ENCODE measurements at places on chromosomes 6 and 20.

- no peak for DNase-seq
Measured at GRCh38 chr6:158916617-158917016, 83.4 kb downstream of the RSPH3 start.

DNA sequence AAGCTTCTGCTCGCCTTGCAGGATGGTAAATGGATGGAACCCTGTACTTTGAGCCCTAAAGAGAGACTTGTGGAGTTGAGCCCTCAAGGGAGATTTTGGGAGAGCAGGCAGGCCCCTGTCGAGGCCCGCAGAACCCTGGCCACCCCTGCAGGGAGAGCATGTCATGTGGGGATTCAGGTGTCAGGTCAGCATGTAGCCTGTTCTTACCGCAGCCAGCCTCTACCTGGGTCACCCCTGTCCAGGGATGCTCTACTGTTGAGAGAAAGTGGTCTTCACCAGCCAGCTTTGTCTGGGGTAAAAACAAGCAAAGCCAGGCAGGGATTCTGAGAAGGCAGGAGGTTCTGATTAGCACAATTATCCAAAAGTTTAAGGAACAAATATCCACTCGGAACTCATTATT lies 55.6 kb upstream of the PROKR2 start:
- no peak for DNase-seq

GRCh38 chr20:48791014-48791413 lies 36.8 kb downstream of the PREX1 start:
- DNase-seq = no peak

DNA sequence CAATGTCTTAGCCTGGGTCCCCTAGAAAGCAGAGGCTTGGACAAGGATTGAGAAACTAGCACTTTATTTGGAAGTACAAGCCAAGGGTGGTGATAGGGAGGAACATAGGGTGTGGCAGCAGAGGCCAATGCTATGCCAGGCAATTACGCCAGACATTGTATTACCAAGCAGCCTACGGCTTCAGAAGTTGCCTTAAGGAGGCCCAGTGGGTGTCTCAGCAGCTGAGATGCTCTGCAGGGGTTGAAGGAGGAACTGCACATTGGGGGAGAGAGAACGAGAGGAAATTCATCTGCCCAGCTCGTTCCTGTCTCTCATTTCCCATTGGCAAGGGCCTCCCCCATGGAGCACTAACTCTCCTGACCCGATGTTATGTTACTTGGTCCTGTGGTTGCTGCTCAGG lies 859 bp downstream of the C20orf202 start:
- DNase-seq = no peak

DNA sequence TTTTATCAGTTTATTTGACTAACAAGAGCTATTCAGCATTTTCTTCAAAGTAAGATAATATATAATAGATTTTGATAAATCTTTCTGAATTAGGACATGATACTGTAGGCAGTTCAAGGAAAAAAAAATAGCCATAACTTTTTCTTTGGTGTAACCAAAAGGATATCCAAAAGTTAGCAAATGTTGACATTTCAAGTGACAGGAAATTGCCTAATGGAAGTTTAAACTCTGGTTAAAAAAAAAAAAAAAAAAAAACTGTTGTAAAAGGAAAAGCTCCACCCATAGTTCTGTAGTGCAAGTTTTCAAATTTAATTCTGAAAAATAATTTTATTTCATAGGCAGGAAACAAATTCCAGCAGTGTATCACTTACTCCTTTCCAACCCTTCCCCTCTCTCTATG lies 18.8 kb downstream of the HEBP2 start:
- DNase-seq = no peak

All from activated CD4-positive, CD25-positive, alpha-beta regulatory T cell (primary cell).